Endothelial cell of umbilical vein (primary cell): ENCODE measurements at places on chromosomes 16 and 17.

GRCh38 chr16:83994087-83994486 is 26.0 kb downstream of the NECAB2 start:
- no peaks in the 10 kb centered on the region for H3K4me1 ChIP-seq
- H3K27me3 ChIP-seq: peaks cover 3% of the 10 kb centered on the region
- no peak for DNase-seq
- H3K27ac ChIP-seq: no peak overlapping the region
- no peak overlapping the region for H3K4me3 ChIP-seq

DNA sequence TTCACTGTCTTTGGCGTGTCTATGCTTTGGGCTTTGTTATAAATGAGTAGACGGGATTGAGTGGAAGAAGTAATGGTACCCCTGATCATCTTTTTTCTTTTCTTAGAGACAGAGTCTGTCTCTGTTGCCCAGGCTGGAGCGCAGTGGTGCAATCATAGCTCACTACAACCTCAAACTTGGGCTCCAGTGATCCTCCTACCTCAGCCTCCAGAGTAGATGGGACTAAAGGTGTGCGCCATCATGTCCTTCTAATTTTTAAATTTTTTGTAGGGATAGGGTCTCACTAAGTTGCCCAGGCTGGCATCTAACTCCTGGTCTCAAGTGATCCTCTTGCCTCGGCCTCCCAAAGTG is 14.9 kb upstream of the GPRC5B start:
- H3K27ac ChIP-seq: no peak overlapping the region
- no peaks in the 10 kb centered on the region for H3K4me1 ChIP-seq
- DNase-seq: no peak
- no peaks in the 10 kb centered on the region for H3K27me3 ChIP-seq

DNA sequence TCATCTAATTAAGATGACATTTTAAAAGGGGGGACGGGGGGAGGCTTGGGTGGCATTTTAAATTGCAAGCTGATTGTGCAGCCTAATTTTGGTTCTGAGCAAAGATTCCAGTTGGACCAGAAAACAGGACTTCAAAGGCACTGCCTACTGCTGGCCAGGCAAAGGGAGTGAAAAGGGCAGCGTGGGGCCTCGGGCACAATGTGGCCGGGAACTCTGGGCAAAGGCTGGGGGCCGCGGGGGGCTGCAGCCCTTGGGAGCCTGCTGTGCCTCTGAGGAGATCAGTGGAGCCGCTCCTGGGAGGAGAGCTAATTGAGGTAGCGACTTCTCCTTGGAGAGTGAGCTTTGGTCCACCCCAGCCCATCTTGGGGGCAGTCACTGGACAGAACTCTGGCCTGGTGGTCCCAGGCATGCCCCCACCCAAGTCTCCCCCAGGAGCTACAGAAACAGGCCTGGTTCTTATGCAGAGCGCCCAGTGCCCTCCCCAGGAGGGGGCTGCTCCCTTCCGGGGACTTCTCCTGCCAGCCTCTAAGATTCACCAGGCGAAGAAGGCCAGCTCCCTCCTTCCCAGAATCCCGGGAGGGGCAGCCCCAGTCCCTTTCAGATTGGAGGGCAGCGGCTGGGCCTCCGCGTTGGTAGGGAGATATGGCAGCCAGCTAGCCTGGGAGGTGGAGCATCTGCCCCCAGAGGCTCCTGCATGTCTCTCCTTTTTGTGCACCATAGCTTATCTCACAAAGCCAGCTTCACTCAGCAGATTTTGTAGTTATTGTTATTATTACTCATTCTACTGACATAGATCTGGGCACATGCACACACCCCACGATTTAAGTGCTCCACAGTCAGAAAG is 115.6 kb downstream of the GNAO1 start:
- H3K27me3 ChIP-seq: no peaks in the 10 kb centered on the region
- no peak overlapping the region for H3K27ac ChIP-seq
- H3K36me3 ChIP-seq: no peaks in the 10 kb centered on the region
- H3K4me1 ChIP-seq: no peaks in the 10 kb centered on the region
- DNase-seq: no peak

- H3K4me1 ChIP-seq: no peaks in the 10 kb centered on the region
- H3K27me3 ChIP-seq: no peaks in the 10 kb centered on the region
- DNase-seq: no peak
Observed at GRCh38 chr16:88353691-88354090, 29.1 kb upstream of the ZNF469 start.

DNA sequence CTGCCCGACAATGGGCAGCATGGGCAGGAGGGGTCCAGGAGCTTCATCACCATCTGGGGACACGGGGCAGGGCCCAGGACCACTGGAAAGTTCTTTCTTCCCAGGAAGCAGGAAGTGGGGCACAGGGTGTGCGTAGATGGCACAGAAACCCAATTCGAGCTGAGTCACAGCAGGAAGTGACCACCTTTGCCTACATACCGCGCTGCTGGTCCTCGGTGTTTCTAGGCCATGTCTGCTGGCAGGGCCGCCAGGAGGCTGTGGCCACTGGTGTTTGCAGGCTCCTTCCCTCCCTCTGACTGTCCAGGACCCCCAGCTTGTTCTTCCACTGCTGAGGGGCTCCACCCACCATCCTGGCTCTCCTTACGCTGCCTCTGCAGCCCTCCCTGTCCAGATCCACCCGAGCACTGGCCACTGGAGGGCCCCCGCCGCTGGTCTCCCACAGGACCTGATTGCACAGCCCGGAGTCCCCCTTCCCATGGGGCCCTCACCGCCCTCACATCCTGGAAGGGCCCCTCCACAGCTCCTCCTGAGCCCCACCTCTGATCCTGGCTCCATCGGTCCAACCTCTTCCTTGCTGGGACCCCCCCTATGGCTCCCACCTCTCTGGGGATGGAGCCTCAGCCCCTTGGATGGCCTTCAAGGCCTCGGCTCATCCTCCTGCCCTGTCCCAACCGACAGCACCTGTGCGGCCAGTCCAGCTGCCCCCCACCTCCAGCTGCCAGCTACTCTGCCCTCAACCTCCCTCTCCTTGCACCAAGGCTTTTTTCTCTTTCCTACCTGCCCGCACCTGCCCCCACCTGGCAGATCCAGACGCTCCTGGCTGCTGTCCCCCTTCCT is 14.5 kb upstream of the RASD1 start:
- H3K36me3 ChIP-seq: no peaks in the 10 kb centered on the region
- no peak overlapping the region for H3K4me3 ChIP-seq
- H3K27me3 ChIP-seq: no peaks in the 10 kb centered on the region
- H3K27ac ChIP-seq: no peak overlapping the region
- H3K4me1 ChIP-seq: no peaks in the 10 kb centered on the region

DNA sequence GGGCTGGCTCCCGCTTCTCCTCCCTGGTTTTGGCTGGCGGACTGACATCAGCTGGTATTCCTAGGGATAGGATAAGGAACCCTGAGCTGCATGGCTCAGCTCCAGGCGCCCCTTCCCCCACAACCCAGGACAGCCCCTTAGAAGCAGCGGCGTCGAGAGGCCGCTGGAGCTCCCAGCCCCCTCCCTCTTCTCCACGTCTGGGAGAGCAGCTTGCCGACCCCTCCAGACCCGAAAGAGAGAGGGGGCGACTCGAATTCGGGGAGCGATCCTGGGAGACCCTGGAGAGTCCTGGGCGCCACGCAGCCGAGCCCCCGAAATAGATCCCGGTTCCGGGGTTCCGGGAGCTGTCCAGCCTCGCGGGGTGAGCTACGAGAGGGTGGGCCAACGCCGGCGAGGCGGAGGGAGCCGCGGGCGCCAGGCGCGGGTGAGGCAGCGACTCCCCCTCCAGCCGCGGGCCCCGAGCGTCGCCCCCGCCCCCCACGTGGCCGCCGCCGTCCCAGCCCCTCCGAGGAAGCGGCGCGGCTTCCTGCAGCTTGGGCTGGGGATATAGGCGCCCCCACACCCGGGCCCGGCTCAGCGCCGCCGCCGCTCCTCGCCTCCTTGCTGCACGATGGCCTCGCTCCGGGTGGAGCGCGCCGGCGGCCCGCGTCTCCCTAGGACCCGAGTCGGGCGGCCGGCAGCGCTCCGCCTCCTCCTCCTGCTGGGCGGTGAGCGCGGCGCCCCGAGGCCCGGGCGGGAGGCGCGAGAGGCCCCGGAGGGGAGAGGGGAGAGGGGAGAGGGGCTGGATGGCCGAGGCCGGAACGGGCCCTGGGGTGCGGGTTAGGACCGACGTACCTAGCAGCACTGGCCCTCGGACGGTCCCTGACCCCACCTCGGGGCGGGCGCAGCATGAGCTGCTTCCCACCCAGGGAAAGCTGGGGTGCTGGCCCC is at the start of gene RAMP2:
RAMP2 (plus strand) TSS at position 576 of the 930 bp plus-strand sequence; CDS start at position 611, 35 bp downstream.
- peaks cover 39% of the 10 kb centered on the region for H3K4me1 ChIP-seq
- peak within 1 kb of the TSS; percentile 10 for H3K4me3 ChIP-seq
- H3K27me3 ChIP-seq: no peaks in the 10 kb centered on the region
- H3K36me3 ChIP-seq: no peaks in the 10 kb centered on the region

DNA sequence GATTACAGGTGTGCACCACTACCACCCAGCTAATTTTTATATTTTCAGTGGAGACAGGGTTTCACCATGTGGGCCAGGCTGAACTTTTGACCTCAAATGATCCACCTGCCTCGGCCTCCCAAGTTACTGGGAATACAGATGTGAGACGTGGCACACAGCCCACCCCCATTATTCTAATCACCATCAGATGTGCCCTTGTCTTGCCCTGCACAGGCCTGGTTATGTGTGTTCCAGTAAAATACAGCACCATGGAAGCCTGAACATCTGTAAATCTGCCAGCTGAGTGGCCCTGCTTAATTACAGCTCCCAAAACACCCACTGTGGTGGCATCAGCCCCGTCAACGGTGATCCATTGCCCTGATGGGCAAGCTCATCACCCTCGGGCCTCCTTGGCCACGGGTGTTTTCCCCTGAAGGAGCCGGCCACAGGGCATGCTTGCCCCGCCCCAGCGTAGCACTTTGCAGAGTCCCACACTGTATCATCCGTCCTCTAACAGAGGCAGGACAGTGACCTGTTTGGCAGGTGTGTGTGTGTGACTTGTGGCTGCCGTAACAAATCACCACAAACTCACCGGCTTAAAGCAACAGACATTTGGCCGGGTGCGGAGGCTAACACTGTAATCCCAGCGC is 74.5 kb downstream of the RBFOX3 start:
- no peak for DNase-seq
- no peak overlapping the region for H3K4me3 ChIP-seq
- no peaks in the 10 kb centered on the region for H3K27me3 ChIP-seq
- H3K27ac ChIP-seq: no peak overlapping the region

GRCh38 chr16:79181419-79181818 is 419.1 kb downstream of the MAF start:
- H3K27me3 ChIP-seq: no peaks in the 10 kb centered on the region
- H3K27ac ChIP-seq: no peak overlapping the region
- DNase-seq: no peak

DNA sequence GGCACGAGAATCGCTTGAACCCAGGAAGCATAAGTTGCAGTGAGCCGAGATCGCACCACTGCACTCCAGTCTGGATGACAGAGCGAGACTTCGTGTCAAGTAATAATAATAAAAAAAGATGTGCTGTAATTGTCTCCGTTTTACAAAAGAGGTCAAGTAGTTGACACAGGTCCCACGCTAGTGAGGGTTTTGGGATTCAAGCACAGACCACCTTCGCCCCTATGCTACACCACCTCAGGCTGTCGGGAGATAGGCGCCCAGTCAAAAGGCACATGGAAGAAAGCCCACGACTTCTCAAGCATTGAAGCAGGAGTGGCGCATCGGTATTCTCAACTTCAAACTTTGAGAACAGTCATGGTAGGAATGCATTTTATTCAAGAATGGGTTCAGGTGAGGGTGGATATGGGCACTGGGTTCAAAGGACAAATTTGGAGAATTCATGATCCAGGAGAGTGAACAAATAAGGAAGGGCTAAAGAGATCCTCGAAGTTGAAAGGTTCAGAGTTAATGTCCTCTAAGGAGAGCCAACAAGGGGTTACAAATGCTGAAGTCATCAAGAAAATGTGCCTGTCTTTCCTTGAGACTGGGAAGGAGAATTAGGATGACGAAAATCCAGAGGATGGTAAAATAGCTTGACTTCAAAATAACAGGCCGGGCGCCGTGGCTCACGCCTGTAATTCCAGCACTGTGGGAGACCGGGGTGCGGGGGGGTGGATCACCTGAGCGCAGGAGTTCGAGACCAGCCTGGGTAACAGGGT is 1.4 kb upstream of the AMZ2 start:
- H3K36me3 ChIP-seq: no peaks in the 10 kb centered on the region
- H3K27me3 ChIP-seq: no peaks in the 10 kb centered on the region

GRCh38 chr17:38328620-38329019 is 15.1 kb downstream of the GPR179 start:
- peaks cover 5% of the 10 kb centered on the region for H3K4me1 ChIP-seq
- no peak overlapping the region for H3K4me3 ChIP-seq
- no peaks in the 10 kb centered on the region for H3K27me3 ChIP-seq

DNA sequence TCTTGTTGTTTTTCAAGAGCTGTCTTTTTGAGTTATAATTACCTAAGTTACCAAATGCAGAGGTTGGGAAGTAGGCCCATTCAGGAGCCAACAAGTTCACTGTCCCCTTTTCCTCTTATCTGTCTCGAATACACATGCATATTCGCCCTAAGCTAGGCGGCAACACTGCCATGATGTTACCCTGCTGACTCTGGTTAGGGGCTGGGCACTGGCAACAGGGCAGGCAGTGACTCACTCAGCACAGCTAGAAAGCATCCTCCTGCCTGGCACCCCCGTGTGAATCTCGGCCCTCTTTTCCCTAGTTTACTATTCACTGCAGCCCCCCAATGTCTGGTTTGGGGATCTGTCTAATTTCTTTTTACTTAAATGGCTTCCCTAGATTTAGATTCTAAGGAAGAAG is 13.8 kb downstream of the DBF4B start:
- H3K36me3 ChIP-seq: peaks cover 1% of the 10 kb centered on the region
- H3K27ac ChIP-seq: no peak overlapping the region
- no peak for DNase-seq
- H3K4me3 ChIP-seq: no peak overlapping the region

DNA sequence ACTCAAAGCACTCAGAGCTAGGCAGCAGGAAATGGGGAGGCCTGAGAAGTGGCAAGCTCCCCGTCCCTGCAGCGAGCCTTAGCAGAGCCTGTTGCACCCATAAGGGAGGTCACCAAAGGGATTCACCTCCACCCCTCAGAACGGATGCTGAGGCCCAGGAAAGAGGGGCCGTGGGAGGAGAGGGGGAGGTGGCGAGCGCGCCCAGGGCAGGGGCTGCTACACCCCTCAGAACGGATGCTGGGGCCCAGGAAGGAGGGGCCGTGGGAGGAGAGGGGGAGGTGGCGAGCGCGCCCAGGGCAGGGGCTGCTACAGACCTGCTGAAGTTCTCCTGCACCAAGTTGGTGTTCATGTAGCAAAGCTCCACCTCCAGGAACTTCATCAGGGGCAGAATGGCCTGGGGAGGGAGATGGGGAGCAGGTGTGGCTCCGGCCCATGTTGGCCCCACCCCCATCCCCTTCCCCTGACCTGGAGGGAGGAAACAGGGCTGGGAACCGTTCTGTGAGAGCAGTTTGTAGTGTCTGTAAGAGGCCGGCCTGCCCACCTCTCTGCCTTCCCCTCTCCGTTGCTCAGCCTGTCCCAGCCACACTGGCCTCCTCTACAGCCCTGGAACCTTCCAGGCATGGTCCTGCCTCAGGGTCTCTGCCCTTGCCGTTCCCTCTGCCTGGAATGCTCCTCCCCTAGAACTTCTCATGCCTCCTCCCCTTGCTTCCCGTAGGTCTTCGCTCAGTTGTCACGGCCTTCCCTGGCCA is 11.4 kb downstream of the UNC13D start:
- no peak overlapping the region for H3K27ac ChIP-seq
- H3K36me3 ChIP-seq: no peaks in the 10 kb centered on the region
- no peaks in the 10 kb centered on the region for H3K27me3 ChIP-seq
- peaks cover 5% of the 10 kb centered on the region for H3K4me1 ChIP-seq
- no peak for DNase-seq
